ENCODE measurements at places on chromosomes 12 and 14. TPM values are rescaled to one million over a fixed set of nuclear protein-coding genes. Genes with fewer than 3 reads are reported as not detected.

The IPO4 gene
- total RNA-seq, result 46.6 TPM

The ABHD12B gene
- total RNA-seq, result not detected

The LMNTD1 gene
- not detected for total RNA-seq

- no peaks in the 10 kb centered on the region for H3K36me3 ChIP-seq
- DNase-seq, result no peak
- no peak overlapping the region for H3K4me3 ChIP-seq
- peaks cover 6% of the 10 kb centered on the region for H3K27me3 ChIP-seq
- H3K27ac ChIP-seq, result no peak overlapping the region
Observed at GRCh38 chr12:127536833-127537428, 730.0 kb upstream of the TMEM132C start.

- H3K36me3 ChIP-seq, result peaks cover 9% of the 10 kb centered on the region
- no peak overlapping the region for H3K4me3 ChIP-seq
- H3K4me1 ChIP-seq, result peaks cover 8% of the 10 kb centered on the region
- H3K27ac ChIP-seq, result no peak overlapping the region
- H3K27me3 ChIP-seq, result no peaks in the 10 kb centered on the region
- no peak for DNase-seq
Observed at GRCh38 chr12:112307317-112308011, 74.8 kb downstream of the HECTD4 start.

DNA sequence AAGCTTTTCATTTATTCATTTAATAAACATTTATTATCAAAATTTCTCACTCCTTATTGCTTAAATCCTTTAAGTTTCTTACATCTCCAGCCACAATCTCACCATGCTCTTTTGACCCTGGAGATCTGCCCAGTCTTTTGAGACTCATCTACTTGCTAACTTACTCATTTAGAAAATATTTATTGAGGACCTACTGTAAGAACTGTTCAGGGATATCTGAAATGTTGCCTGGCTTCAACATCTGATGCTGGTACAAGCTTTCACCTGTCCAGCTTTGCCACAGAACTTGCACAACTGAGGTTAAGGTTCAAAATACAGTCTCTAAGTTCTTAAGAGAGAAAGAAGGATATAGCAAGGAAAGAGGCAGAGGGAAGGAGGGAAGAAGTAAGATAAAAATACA lies 17.5 kb upstream of the GXYLT1 start:
- DNase-seq, result no peak
- H3K27ac ChIP-seq, result peak overlapping the region; percentile 53
- H3K27me3 ChIP-seq, result no peaks in the 10 kb centered on the region
- H3K4me3 ChIP-seq, result no peak overlapping the region

GRCh38 chr14:34175574-34175973 lies 224.7 kb upstream of the EGLN3 start:
- no peak for DNase-seq
- peaks cover 6% of the 10 kb centered on the region for H3K4me1 ChIP-seq
- no peaks in the 10 kb centered on the region for H3K27me3 ChIP-seq
- H3K27ac ChIP-seq, result no peak overlapping the region

- peak overlapping the region; percentile 98 for H3K27ac ChIP-seq
- peaks cover 2% of the 10 kb centered on the region for H3K36me3 ChIP-seq
- H3K4me1 ChIP-seq, result peaks cover 60% of the 10 kb centered on the region
- peak overlapping the region; percentile 92 for H3K4me3 ChIP-seq
- H3K27me3 ChIP-seq, result no peaks in the 10 kb centered on the region
Observed at GRCh38 chr14:64706593-64707193, 2.5 kb downstream of the PLEKHG3 start.

GRCh38 chr12:117514016-117514415 lies 152.6 kb upstream of the NOS1 start:
- no peak for DNase-seq
- H3K36me3 ChIP-seq, result no peaks in the 10 kb centered on the region
- no peaks in the 10 kb centered on the region for H3K4me1 ChIP-seq
- H3K4me3 ChIP-seq, result no peak overlapping the region

- H3K27me3 ChIP-seq, result peaks cover 82% of the 10 kb centered on the region
- H3K27ac ChIP-seq, result no peak overlapping the region
- no peak for DNase-seq
- no peaks in the 10 kb centered on the region for H3K4me1 ChIP-seq
Observed at GRCh38 chr14:62126879-62127478, 364.8 kb downstream of the SNAPC1 start.

GRCh38 chr14:67426983-67427606 lies 15.1 kb upstream of the PLEK2 start:
- H3K4me3 ChIP-seq, result no peak overlapping the region
- H3K4me1 ChIP-seq, result peaks cover 5% of the 10 kb centered on the region
- H3K27me3 ChIP-seq, result peaks cover 39% of the 10 kb centered on the region
- peak; percentile 48 for DNase-seq

DNA sequence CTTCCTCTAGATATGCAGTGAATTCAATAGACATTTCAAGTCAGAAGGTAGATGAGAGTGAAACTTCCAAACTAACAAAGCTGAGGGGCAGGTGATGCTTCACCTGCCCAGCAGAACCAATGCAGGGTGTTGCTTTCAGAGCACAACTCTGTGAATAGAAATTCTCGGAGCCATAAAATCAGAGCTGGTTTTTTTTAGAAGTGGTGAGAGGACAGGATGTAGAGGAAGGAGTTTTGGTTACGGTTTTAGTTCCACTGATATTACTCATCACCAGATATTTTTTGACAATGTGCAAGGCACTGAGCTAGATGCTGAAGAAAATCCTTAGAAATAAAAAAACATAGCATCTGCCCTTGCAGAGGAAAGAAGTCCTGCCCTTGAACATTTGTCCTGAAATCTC lies 62.2 kb downstream of the BMP4 start:
- no peaks in the 10 kb centered on the region for H3K4me1 ChIP-seq
- H3K4me3 ChIP-seq, result no peak overlapping the region
- peaks cover 17% of the 10 kb centered on the region for H3K27me3 ChIP-seq
- DNase-seq, result no peak

- no peaks in the 10 kb centered on the region for H3K27me3 ChIP-seq
- DNase-seq, result no peak
- H3K4me3 ChIP-seq, result no peak overlapping the region
- no peaks in the 10 kb centered on the region for H3K36me3 ChIP-seq
Observed at GRCh38 chr14:102187044-102187443, 47.3 kb downstream of the WDR20 start.

DNA sequence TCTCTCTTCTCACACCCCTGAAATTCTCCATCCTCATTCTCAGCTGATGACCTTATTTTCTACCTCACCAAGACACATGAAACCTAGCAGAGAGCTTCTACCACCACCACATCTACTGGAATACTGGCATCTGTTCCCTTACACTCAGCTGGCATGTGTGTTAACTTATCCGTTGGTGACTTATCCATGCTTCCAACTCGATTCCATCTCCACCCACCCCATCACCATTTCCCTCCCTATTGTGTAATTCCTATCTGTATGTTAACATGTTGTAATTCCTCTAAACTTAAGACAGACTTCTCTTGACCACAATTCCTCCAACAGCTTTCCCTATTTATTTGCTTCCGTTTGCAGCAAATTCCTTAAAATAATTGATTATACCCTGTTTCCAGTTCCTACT lies 15.4 kb downstream of the C1S start:
- DNase-seq, result no peak
- H3K4me3 ChIP-seq, result no peak overlapping the region
- peaks cover 35% of the 10 kb centered on the region for H3K27me3 ChIP-seq
- H3K27ac ChIP-seq, result peak overlapping the region; percentile 87
- H3K4me1 ChIP-seq, result peaks cover 12% of the 10 kb centered on the region
